Diencephalon (tissue), 1 donor: ENCODE measurements at places on chromosomes 2 and 18. TPM values are rescaled to one million over a fixed set of nuclear protein-coding genes. Genes with fewer than 3 reads are reported as not detected.

The HTRA2 gene
- 46.1 TPM for total RNA-seq

The LIMS3 gene
- 2.1 TPM for total RNA-seq

The NT5C1B gene
- total RNA-seq = not detected

The CCT7 gene
- total RNA-seq = 180 TPM

The TPO gene
- total RNA-seq = 0.23 TPM

The CEP68 gene
- total RNA-seq = 39.9 TPM

The CDK5R2 gene
- total RNA-seq = 13.4 TPM

The HAT1 gene
- 60.9 TPM for total RNA-seq

The NLRC4 gene
- 1.4 TPM for total RNA-seq

The LAPTM4A gene
- 75.9 TPM for total RNA-seq

The CMPK2 gene
- total RNA-seq = 16.6 TPM

The LHCGR gene
- 0.23 TPM for total RNA-seq

The DSG1 gene
- 0.23 TPM for total RNA-seq

The DUSP2 gene
- 5.5 TPM for total RNA-seq

The DHX57 gene
- 51.4 TPM for total RNA-seq

The ITGA4 gene
- total RNA-seq = 5.3 TPM

The RIT2 gene
- total RNA-seq = 59.3 TPM

The C2orf66 gene
- total RNA-seq = 0.69 TPM

The CRYGC gene
- total RNA-seq = not detected

The XPO1 gene
- 481 TPM for total RNA-seq

The TTR gene
- total RNA-seq = 410 TPM

The DNAJC5G gene
- total RNA-seq = 0.23 TPM

The NETO1 gene
- total RNA-seq = 50.7 TPM

The SLC5A7 gene
- total RNA-seq = 14.3 TPM

The PROC gene
- total RNA-seq = 0.92 TPM

The SCLY gene
- total RNA-seq = 11.1 TPM

The ITGB6 gene
- 0.92 TPM for total RNA-seq

The SPRED2 gene
- 10.8 TPM for total RNA-seq

The IL1R2 gene
- not detected for total RNA-seq

The IL1A gene
- 0.92 TPM for total RNA-seq

The HOXD12 gene
- not detected for total RNA-seq

The MYO5B gene
- 6.5 TPM for total RNA-seq

The NTSR2 gene
- total RNA-seq = 4.2 TPM

The IL36G gene
- not detected for total RNA-seq

The TRIM43 gene
- not detected for total RNA-seq

The ACMSD gene
- total RNA-seq = not detected

The ELAC1 gene
- 10.4 TPM for total RNA-seq

The ABCG5 gene
- total RNA-seq = 0.23 TPM

The FAHD2B gene
- 8.1 TPM for total RNA-seq

The CFAP65 gene
- total RNA-seq = 2.3 TPM

The LINC00305 gene
- total RNA-seq = not detected

The BCL2L11 gene
- total RNA-seq = 5.5 TPM

The BCL2 gene
- 21.2 TPM for total RNA-seq

The NEU2 gene
- not detected for total RNA-seq

The TXNDC2 gene
- total RNA-seq = not detected

The BIN1 gene
- 69.2 TPM for total RNA-seq
